ENCODE measurements at places on chromosomes 5 and 9. TPM values are rescaled to one million over a fixed set of nuclear protein-coding genes. Genes with fewer than 3 reads are reported as not detected.

The CCNB1 gene
- 40.0 TPM for total RNA-seq

The DOCK8 gene
- 0.32 TPM for total RNA-seq

The HNRNPK gene
- total RNA-seq: 349 TPM

The GPR150 gene
- 0.32 TPM for total RNA-seq

The SLC6A3 gene
- total RNA-seq: not detected

The PCDHGA12 gene
- total RNA-seq: 7.4 TPM

The FOXD4L6 gene
- total RNA-seq: not detected

Measured in bronchial smooth muscle cell (primary cell).